ENCODE measurements at places on chromosomes 6 and 20.

- DNase-seq = no peak
These were observed 165.4 kb downstream of the NFATC2 start for GRCh38 chr20:51377132-51377531.

DNA sequence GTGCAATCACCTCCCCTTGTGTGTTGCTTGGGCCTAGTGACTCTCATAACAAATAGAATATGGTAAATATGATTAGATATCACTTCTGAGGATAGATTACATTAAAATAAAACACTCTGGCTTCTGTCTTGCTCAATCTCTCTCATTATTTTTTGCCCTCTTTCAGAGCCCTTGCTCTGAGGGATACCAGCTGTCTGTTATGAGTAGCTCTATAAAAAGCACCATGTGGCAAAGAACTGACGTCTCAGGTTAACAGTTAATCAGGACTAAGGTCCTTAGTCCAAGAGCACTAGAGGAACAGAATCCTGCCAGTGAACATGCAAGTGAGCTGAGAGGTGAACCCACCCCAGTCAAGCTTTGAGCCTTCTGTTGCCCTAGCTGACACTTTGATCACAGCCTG is 402.2 kb upstream of the HTR1E start:
- no peak for DNase-seq

GRCh38 chr20:48694381-48694865 is 133.4 kb downstream of the PREX1 start:
- no peak for DNase-seq

GRCh38 chr6:38185752-38186151 is 366.2 kb downstream of the ZFAND3 start:
- no peak for DNase-seq

DNA sequence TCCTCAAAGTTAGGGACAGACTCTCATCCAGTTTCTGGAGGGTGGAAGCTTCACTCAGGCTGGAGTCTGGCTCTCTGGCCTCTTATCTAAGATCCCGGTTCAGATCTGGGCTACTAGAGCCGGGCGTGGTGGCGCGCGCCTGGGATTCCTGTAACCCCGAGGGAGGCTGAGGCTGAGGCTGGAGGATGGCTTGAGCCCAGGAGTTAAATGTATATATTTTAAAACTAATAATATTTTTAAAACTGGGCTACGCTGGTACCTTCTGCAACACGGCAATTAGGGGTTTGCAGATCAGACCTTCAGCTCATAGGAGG is 710 bp upstream of the ZNF343 start:
- no peak for DNase-seq

DNA sequence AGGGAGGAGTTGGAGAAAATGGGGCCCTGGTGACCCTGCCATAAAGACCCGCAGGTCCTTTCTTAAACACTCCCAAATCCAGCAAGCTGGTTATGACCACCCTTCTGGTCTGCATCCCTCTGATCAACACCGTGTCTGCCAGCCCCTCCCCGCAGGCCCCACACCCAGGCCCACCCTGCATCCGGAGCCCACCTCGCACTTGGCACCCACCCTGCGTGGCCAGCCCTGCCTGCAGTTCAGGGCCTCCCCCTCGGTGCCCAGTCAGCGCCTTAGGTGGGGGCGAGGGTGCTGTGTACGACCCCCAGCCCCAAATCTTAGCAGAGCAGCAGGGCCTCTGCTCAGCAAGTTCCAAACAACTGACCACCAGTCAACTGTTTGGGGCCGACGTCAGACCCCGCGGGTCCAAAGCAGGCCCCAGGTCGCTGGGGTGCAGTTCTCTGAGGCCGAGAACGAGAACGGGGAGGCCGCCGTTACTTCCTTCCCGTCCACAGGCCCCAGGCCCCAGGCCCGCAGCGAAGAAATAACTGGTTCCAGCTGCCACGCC is 1.2 kb downstream of the ACSS1 start:
- DNase-seq = no peak

- no peak for DNase-seq
These were observed 2.8 kb downstream of the RAET1E start for GRCh38 chr6:149895048-149895590.

GRCh38 chr20:46347841-46348803 is 39.8 kb upstream of the CDH22 start:
- no peak for DNase-seq

GRCh38 chr6:100268326-100268725 is 196.4 kb downstream of the SIM1 start:
- no peak for DNase-seq

- no peak for DNase-seq
These were observed 121.9 kb upstream of the ZFP64 start for GRCh38 chr20:52313341-52313963.

- no peak for DNase-seq
These were observed 107.2 kb upstream of the PLEKHG1 start for GRCh38 chr6:150492507-150492906.
